Fibroblast of skin of scalp (primary cell): ENCODE measurements at places on chromosomes 3 and 15.

DNA sequence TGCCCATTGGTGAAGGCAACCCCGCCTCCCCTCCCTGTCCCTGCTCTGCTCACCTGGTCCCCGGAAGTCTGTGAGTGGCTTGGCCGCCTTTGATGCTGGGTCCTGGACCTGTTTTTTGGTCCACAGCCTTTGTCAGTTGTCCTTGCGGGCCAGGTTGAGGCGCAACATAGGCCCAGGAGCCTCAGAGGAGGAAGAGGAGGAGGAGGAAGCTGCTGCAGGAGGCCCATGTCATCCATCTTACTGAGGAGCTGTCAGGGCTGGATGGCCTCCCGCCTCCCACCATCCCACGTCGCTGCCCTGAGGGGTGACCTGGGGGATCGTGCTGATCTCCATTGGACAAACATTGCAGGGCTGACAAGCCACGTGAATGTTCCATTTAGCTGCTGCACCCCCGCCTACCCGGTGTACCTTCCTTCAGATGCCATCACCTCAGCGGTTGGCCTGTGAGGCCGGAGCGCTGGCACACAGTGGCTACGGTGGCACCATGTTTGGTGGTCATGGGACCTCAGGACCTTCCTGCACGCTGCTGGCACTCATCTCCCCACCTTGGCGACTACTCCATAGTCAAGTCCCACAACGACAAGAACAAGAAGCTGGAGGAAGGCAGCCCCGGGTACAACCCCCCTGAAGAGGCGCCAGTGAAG is 106.3 kb downstream of the SMAD6 start:
- DNase-seq = no peak

GRCh38 chr3:44439499-44440295 is 37.8 kb downstream of the ZNF445 start:
- peak; percentile 11 for DNase-seq

- no peak for DNase-seq
Observed at GRCh38 chr3:29178809-29179793, 101.8 kb upstream of the RBMS3 start.

GRCh38 chr15:71779073-71779797 is 31.1 kb upstream of the NR2E3 start:
- DNase-seq = no peak

- no peak for DNase-seq
Observed at GRCh38 chr15:87608238-87609028, 648.1 kb downstream of the NTRK3 start.

- DNase-seq = no peak
Observed at GRCh38 chr3:96865605-96866004, 51.2 kb downstream of the EPHA6 start.

GRCh38 chr3:65575376-65575840 is 463.3 kb downstream of the MAGI1 start:
- DNase-seq = peak; percentile 99

- no peak for DNase-seq
Observed at GRCh38 chr3:12027184-12027846, 23.1 kb downstream of the SYN2 start.

DNA sequence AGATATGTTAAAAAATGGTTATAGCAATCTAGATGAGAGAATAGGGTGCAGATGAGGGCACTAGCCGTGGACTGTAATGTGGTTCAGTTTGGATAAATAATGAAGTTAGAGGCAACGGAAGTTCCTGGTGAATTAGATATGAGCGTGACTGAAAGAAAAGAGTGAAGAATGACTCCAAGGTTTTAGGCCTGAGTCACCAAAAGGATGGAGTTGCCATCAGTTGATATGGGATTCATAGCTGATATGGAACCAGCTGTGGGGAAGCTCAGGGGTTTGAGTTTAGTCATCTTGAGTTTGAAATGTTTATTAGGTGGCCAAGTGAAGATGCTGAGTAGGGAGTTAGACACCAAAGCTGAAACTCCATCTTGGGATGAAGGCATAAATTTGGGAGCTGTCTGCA is 66.2 kb downstream of the SSR3 start:
- peak; percentile 28 for DNase-seq

DNA sequence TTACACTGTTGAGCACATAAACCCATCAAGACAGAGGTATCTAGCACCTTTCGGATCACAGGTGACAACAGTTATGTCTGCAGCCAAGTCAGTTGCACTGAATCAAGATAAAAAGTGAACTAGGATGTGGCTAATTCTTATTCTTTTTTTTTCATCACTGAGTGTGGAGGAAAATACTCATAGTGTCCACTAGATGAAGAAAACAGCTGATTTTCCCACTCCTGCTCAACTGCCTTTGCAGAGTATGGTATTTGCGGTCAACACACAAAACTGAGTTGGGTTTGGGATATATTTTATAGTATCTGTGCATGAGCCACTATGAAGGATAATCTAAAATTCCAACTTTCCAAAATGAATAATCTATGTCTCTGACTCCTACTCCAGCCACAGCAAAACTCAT is 32.5 kb downstream of the IL17RD start:
- no peak for DNase-seq

DNA sequence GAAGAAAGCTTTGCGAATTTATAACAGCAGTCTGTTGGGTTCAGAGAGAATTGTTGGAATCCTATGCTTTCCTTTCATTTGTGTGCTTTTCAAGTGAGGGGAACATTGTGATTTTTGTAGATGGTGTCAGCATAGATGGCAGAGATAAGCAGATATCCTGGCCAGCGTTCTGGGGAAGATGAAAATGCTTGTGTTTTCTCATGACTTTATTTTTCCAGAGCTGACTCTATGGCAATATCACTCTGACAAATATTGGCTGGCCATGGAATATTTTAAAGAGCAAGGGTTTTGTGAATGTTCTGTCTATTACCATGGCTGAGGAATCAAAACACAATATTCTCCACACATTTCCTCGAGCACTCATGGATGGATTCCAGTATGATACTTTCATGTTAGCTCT is 108.8 kb downstream of the MITF start:
- no peak for DNase-seq

DNA sequence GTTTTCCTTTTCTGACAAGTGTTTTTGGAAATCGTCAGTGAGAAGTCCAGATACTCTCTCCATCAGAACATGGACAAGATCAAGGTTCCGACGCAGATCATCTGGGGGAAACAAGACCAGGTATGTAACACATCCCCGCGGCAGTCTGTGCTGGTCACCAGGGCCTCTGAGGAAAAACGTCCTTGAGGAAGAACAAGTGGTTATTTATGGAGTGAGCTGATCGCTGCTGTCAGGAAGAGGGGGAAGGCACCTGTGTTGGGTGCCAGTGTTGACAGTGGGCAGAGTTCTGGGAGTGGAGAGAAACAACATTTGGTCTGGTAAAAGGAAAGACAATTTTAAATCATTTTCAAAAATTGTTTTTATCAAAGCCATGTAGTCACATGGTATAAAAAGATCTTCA is 20.7 kb upstream of the RPP14 start:
- no peak for DNase-seq

DNA sequence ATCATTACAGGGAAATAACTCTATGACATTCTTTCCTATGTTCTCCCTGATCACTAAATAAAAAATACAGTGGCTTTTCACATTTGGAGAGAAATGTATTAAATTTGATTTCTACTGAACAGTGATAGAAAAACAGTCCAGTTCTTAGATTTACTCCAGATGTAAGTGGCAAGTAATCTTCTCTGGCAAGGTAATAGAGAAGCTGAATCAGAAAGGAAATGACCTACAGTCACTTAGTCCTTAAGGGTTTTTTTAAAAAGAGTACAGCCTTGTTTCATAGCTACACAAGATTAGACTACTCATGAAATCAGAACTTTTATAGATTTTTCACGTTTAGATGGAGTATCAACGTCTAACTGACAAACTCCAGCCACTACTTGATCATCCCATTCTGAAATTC is 236.9 kb downstream of the CADPS start:
- no peak for DNase-seq

GRCh38 chr15:90762109-90762508 is 45.0 kb downstream of the BLM start:
- no peak for DNase-seq

DNA sequence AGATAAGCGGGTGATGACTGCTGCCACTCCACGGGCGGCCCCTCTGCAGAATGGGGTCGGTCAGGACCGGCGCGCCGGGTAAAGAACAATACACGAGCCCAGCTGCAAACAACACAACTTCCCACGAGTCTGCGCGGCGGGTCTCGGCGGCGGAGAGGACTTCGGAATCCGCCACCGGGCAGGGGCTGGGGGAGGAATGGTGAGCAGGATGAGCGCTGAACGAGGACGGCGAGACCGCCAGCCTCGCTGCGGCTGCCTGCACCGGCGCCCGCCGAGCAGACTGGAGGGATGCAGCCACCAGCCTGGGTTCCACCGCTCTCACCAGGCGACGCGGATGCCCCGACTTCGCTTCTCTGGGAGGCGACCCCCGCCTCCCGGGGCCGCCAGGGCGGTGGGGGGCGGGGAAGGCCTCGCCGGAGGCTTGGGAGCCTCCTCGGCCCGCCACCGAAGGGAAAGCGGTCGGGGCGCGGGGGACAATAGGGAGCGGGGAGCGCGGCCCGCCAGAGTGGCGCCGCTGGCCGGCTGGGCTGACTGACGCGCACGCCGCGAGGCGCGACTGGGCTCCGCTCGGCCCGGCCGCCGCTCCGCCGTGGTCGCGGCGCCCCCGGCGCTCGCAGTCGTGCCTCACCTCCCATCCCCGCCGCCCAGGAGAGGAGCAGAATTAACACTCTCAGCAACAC is 515 bp downstream of the ADAM10 start:
- peak; percentile 46 for DNase-seq

GRCh38 chr15:101635944-101636727 is 16.0 kb downstream of the TM2D3 start:
- no peak for DNase-seq

DNA sequence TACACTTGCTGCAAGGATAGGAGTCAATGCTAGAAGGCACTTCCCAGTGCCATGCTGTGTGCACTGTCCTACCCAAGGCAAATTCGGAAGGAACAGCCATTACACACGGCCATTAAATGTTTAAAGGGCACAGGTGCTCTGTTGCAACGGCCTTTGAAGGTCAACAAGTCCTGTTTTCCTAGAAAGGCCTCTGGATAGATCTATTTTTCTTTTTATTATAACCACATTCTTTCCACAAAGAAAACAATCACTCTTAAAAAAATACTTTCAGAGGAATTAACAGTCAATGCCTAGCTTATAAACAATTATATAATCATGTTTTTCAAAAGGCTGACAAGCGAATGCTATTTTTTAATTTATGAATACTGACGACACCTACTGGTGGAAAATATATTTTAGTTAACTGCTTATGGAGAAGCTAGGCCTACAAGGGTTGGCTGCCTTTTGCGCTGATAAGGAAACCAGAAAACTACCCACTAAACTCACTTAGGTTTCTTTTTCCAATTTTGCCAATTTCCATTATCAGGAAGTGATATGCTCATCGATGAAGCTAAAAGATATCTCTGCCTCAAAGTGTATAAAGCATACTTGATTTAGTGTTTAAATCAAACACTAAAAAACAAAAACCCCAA is 2.4 kb downstream of the ARHGEF3 start:
- DNase-seq = peak; percentile 48

GRCh38 chr3:192880313-192880712 is 37.3 kb downstream of the MB21D2 start:
- DNase-seq = no peak

- no peak for DNase-seq
Observed at GRCh38 chr3:128366136-128366535, 100.6 kb downstream of the DNAJB8 start.

DNA sequence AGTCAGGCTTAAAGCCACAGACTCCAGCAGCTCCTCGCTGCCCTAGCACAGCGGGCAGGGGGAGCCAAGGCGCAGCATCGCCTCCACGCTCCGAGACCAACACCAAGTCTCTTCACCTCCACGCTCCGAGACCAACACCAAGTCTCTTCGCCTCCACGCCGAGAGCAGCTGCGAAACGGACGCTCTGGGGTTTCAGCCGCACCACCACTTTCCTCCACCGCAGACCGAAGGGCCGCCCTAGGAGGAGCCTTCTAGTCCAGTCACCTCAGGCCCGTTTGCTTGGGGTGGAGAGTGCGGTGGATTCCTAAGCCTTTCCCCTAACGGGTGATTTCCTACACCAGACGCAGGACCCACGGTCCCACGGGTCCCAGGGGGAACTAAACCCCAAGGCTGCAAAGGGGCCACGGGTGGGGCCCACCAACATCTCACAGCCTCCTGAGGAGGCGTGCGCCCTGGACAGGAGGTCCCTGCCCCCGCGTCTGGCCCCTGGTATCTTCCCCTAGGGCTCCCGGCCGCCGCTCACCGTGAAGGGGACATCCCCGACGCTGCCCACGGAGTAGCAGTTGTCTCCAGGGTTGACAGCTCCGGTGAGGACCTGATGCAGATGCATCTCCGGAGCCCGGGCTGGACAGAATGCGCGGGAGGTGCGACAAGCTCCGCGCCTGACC is 501 bp downstream of the DMXL2 start:
- peak; percentile 57 for DNase-seq

- no peak for DNase-seq
Observed at GRCh38 chr3:132871956-132872355, 149.7 kb upstream of the NPHP3 start.

DNA sequence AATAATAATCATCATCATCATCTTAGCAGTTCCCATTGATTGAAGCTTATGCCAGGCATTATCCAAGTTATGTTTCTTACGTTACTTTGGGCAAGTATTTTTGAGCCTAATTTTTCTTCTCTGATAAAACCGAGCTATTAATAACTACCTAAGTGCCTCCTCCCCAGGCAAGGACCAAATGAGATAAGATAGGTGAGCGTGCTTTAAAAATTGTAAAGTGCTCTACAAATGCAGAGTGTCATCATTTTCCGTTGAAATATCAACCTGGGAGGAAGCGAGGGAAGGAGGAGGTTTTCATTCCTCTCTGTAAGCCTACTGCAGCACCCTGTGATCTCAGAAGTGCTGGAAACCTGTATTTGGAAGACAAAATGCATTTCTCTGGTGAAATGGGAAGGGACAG is 96.7 kb upstream of the MITF start:
- no peak for DNase-seq

- DNase-seq = no peak
Observed at GRCh38 chr3:125107363-125107762, 51.6 kb upstream of the HEG1 start.

GRCh38 chr15:83919319-83919830 is 265.5 kb downstream of the ADAMTSL3 start:
- DNase-seq = no peak

- DNase-seq = no peak
Observed at GRCh38 chr3:129389572-129389937, 38.9 kb downstream of the EFCAB12 start.

DNA sequence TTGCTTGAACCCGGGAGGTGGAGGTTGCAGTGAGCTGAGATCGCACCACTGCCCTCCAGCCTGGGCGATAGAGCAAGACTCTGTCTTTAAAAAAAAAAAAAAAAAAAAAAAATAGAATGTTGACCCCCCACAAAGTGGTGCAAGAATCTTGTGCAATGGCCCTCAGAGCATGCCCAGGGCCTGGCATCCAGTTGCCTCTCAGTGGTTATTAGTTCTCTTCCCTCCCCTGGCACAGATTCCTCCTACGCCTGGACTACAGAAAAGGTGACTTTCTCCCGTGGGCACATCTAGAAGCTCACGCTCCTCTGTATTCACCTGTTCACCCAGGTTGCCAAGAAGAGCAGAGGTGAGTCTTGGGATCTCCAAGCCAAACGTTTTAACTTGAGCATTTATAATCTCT is 36.7 kb downstream of the ACSBG1 start:
- DNase-seq = no peak
